ENCODE measurements at places on chromosomes 6 and 20. TPM values are rescaled to one million over a fixed set of nuclear protein-coding genes. Genes with fewer than 3 reads are reported as not detected.
A peak's percentile ranks its signal among the peaks of the same experiment; 100 is the strongest.

- DNase-seq, result no peak
Observed at GRCh38 chr6:13098793-13099570, 229.4 kb downstream of the TBC1D7 start.

BPI gene
- not detected for polyA plus RNA-seq

CALHM4 gene
- polyA plus RNA-seq, result 0.09 TPM

GRCh38 chr6:38170666-38171355 is 351.3 kb downstream of the ZFAND3 start:
- no peak for DNase-seq

DNA sequence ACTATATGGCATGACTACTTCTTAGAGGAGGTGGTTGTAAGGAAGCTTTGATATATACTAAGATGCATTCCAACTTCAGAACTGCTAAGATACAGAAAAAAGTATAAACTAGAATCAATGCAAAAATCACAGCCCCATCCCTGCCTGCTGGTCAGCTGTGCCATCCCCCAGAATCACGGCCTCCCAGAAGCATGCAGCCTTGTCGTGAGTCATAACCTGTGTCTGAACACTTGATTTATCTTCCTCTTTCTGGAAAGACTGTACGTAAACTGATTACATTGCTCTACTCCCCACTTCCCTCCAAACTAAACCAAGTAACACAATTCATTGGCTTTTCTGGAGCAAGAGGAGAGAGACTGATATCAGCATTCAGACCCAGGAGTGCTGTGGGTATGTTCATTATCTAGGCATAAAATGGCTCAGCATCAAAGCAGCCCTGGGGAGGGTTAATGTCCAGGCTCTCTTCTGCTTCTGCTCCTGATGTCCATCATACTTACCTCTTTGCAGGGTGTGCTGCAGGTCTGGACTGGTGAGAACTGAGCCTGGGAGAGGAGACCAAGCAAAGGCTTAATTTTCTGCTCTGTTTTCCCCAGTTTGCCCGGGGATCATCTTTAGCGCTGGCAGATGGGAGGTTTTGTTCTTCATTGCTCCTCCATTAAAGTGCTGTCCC is 18.4 kb downstream of the SCP2D1 start:
- DNase-seq, result no peak

DNA sequence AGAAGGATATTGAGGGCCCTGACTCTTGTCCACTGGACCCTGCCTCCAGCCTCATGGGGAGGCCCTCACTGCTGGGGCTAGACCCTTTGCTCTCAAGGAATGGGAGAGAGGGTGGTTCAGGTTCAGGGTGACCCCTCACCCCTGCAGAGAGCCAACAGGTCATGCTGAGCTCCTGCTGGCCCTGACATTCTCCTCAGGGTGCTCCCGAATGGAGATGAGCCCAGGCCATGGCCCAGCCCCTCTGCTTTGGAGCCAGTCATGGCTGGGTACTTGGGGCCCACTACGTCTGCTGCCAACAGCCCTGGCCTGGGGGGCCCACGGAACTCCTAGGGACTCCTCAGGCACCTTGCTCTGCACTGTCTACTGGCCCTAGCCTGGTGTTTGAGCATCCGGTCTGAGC is 49.2 kb upstream of the MLN start:
- DNase-seq, result no peak

- DNase-seq, result no peak
Observed at GRCh38 chr20:2798814-2799213, 1.6 kb downstream of the CPXM1 start.

- peak; percentile 23 for DNase-seq
Observed at GRCh38 chr6:39102071-39102820, 12.7 kb downstream of the SAYSD1 start.

DNA sequence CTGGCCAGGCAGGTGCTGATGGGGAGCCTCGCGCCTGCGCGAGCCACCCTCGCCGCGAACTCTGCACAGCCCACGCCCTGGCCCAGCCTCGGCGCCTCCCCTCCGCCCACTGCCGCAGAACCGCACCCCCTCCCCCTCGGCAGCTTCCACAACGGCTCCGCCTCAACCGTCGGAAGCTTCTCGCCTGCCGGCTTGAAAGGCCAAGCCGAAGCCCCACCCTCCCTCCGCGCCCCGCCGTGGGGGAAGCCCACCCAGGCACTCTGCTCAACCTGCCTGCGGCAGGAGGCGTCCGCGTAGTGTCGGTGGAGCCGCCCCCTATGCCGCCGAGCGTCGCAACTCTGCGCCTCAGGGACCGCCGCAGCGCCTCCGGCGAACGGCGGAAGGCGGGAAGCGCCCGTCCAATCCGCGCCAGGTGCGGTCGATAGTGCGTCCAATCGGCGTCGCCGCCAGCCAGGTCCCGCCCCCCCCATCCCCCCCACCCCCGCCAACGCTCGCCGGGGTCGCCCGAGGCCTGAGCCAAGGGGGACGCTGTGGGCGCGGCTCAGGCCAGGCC is at the start of gene SYCP2:
Gene SYCP2 (minus strand): TSS at position 342 of the 553 bp plus-strand sequence. CDS start 11,224 bp downstream, outside the sequence.
- peak; percentile 76 for DNase-seq

ATP5F1E gene
- polyA plus RNA-seq, result 96.7 TPM

- no peak for DNase-seq
Observed at GRCh38 chr6:151690768-151691562, 116.5 kb upstream of the ESR1 start.

- DNase-seq, result peak; percentile 49
Observed at GRCh38 chr6:42498473-42499128, 46.9 kb upstream of the TRERF1 start.

GRCh38 chr6:90575267-90575666 is 11.6 kb downstream of the MAP3K7 start:
- DNase-seq, result no peak

GRCh38 chr6:126107475-126108166 is 121.3 kb downstream of the TRMT11 start:
- DNase-seq, result no peak

NDUFAF5 gene
- polyA plus RNA-seq, result 112 TPM

DNA sequence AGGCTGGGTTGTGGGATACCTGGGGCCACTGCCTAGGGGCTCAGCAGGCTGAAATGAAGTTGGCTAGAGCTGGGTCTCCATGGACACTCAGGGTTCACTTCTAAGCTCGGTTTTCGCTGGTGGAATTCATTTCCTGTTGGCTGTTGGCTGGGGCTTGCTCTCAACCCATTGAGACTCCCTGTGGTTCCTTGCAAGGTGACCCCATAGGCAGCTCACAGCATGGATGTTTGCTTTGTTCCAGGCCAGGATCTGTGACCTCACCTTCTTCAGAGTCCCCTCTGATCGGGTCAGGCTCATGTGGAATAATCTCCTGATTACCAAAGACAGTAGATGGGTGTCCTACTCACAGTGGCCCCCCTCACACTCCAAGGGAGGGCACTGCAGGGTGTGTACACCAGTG is 229.3 kb downstream of the QKI start:
- DNase-seq, result no peak

DNA sequence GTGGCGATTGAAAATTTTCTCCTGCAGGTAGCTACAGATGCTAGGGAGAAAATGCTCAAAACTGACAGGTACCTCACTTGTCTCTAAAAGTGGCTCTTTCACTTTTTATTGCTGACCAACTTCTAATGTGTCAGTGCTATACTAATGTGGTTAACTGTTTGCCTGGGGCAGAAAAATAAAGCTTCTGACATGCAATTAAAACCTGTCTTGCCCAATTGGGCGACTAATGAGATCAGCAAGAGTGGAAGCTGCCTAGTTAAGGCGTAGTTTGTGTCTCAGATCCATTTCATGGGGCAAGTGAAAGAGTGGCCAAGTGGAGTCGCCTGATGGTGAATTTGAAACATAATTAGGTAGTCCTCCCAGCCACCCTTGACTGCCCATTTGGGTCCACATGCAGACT is 193.3 kb downstream of the TSHZ2 start:
- no peak for DNase-seq

DNA sequence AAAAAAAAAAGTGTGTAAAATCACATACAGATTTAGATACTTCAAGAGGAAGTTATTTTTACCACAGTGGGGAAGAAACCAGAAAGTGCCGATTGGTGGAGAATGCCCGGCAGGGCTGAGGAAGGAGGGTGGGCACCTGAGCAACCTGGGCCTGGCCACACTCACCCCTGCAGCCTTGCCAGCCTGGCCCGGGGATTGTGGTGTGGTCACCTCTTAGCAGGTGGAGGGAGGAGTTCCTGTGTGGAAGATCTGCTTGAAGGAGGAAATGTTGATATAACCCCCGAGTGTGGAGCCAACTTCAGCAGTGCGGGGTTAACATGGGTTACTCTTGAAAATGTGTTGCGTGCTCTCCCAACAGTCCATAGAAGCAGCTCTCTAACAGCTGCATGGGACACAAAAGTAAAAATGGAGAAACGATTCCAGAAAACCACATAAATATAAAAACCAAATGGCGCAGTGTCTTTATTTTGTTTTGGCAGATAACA is 14.7 kb downstream of the UST start:
- DNase-seq, result peak; percentile 5

DNA sequence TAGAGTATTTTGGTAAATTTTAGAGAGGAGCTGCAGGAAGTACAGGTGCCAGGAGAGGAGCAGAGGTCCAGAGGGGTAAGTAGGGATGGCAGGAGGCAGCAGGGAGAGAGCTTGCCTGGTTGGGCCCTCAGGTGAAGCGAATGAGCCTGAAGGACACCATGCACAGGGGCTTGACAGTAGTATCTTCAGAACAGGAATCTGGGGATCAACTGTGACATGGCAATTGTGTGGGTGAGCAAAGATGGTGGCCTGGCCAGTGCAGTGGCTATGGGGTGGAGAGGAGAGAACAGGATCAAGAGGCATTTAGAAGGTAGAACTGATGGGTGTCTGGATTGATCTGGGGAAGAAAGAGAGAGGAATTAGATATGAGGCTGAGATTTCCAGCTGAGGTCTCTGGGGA is 68.7 kb upstream of the RNF24 start:
- DNase-seq, result no peak

WFDC5 gene
- not detected for polyA plus RNA-seq

GRCh38 chr6:37535759-37536490 is 36.2 kb upstream of the CCDC167 start:
- DNase-seq, result no peak

Measured in heart right ventricle (tissue), 16 donors.